ENCODE measurements at places on chromosomes 11 and 22.

- peak; percentile 87 for DNase-seq
Measured at GRCh38 chr22:38718414-38718813, 12.7 kb downstream of the GTPBP1 start.

- no peak for DNase-seq
Measured at GRCh38 chr11:112128483-112129121, 35.3 kb downstream of the IL18 start.

- DNase-seq: no peak
Measured at GRCh38 chr11:5304046-5304445, 2.3 kb upstream of the OR51B4 start.

DNA sequence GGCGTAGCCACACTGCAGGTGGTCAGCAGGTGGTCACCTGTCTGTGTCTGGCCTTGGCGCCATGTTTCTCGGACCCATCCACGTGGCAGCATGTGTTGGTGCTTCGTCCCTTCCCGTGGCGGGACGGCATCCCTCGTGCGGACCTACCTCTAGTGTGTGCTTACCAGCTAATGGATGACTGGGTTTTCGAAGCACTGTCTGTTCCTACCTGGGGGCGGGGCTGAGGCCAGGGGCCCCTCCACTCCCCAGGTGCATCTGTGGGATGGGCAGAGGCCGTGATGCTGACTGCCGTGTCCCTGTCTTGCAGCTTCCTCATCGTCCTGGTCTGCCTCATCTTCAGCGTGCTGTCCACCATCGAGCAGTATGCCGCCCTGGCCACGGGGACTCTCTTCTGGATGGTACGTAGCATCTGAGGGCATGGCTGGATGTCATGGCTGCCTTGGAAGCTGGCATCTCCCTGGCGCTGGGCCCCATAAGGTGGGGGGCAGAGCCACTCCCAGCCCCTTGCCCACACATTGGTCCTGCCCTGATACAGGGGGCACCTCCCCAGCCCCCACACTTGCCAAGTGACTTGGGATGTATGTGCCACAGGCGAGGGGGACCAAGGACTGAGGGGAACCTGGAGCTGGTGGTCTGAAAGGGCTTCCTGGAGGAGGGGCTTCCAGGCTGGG is 82.9 kb downstream of the KCNQ1 start:
- DNase-seq: peak; percentile 35

- DNase-seq: no peak
Measured at GRCh38 chr11:1040428-1041148, 4.1 kb upstream of the MUC6 start.

- DNase-seq: peak; percentile 45
Measured at GRCh38 chr11:2792381-2793250, 92.8 kb upstream of the KCNQ1OT1 start.

DNA sequence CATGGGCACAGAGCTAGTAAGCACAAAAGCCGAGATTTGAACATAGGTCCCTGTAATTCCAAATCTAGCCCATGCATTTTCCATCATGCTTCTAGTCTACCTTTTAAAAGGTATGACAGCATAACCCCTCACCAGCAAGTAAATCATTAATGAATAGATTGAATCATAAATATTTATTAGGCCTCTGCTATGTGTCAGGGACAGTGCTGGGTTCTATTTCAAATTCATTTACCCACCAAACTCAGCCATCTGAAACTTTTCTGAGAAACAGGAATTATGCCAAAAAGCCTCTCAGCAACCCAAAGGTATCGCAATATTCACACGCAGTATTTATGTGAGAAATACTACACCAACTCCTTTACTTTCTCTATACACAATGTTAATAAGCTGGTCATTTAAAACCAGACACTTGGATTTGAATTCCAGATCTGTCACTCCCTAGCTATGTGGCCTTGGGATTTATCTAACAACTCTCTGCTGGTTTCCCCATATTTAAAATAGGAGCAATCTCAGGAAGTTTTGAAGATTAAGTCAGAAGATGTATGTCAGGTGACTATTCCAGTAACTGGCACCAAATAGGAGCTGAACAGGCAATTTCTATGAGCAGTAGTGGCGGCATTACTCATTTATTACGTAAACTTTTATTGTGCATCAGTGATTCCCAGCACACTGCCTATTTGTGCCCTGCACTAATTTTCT is 191.4 kb downstream of the TENM4 start:
- no peak for DNase-seq

- DNase-seq: no peak
Measured at GRCh38 chr11:118238929-118239328, 13.2 kb downstream of the MPZL3 start.

DNA sequence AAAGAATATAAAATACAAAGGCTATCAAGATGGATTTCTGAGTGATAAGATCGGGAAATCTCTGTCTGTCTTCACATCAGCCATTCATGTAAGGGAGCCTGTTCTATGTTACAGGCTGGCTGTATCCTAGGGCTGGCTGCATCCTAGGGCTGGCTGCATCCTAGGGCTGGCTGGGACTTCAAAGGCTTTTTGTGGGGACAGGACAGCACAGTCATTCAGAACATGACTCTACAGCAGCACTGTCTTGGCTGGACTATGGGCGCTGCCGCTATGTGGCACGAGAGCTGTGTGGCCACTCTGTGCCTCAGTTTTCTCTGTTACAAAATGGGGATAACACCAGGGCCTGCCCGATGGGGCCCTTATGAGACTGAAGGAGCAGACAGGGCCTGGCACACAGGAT is 10.2 kb downstream of the ADAMTS8 start:
- DNase-seq: no peak

GRCh38 chr11:65793144-65793581 is 6.3 kb downstream of the OVOL1 start:
- DNase-seq: no peak

DNA sequence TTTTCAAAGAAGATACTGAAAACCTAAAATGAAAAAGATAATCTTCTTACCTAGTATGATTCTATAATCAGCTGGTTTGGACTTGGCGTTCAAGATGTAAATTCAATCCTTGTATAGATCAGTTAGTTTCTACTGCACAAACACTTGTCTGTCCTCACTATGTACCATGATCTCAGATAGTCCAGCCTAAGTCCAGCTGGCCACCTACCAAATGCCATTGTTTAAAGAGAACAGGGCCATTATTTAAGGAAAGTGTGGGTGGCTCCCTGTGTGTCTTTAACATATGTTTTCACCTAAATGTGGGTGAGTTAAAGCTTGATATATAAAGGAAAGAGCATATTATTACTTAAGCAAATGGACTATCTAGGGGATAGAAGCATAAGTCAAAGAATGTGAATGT is 38.6 kb downstream of the BLID start:
- DNase-seq: no peak

DNA sequence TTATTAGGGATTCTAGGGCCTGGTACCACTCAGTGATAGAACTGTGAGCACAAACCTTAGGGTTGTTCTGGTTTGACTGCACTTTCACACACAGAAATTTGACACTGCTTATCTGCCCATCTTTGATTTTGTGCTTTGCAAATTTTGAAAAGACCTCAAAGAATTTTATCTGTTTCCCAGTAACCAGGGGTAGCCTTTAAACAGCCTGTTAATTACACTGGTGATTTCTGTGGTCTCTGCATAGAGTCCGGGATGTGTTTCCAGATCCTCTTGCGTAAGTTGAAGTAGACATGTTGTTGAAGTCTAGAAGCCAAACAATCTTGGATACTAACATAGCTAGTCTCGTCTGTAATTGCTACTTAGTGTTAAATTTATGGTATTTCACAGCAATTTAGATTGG is 75.3 kb downstream of the C22orf31 start:
- no peak for DNase-seq

DNA sequence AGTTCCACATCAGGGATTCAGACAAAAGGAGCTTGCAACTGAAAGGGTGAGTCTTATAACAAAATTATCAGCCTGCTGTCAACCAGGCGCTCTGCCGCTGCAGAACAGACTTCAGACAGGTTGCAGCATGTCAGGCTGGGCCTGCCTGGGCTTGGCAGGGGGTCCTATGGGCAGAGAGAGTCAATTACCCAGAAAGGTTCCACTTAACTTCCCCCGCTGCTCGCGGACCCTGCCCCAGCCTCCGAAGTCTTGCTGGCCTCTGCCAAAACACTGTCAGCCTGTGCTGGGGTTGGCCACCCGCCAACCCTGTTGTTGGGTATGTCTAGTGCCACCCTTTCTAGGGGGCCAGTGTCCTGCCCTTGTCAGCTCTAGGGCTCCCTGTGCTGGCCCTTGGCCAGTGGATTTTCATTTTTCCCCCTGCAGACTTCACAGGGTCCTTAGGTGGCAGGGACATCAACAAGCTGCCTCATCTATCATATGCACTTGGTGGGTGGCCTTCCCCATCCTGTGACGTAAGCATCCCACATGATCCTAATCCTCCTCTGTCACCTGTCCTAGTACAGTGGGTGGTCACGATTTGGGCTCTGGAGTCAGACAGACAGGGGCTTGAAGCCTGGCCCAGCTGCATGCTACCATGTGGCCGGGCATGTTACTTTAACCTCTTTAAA is 166.5 kb upstream of the CADM1 start:
- DNase-seq: no peak

- no peak for DNase-seq
Measured at GRCh38 chr11:98536023-98536422, 484.7 kb upstream of the CNTN5 start.

DNA sequence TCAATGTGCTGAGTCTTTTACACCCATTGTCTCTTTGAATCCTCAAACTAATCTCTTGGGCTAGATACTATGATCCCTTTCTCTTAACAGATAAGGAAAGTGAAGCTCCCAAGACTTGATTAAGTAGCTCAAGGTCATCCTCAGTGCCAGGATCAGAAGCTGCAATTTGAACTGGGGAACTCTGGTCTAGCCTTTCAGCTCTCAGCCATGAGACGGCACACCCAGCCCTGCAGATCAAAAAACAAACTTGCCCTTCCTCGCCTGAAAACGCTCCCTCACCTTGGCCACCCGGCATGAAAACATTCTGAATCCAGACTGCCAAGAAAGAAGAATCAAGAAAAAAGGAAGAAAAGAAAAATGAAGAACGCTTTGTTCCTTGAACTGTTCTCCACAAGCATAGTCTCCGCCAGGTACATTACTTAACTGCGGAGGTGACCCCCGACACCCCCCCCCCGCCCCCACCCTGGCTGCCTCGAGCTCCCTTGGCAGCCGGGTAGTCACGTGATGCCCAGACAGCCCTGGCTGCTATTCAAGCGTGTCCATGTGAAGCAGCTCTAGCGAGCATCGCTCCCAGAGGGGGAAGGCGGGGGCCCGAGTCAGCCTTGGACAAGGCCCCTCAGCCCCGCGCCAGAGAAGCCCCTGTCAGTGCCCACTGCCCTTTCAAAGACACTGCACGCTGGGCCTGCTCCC is 451.2 kb downstream of the MIAT start:
- no peak for DNase-seq

- no peak for DNase-seq
Measured at GRCh38 chr22:17699696-17700340, 61.3 kb downstream of the BCL2L13 start.

- DNase-seq: no peak
Measured at GRCh38 chr22:31943206-31943977, 943 bp upstream of the YWHAH start.

DNA sequence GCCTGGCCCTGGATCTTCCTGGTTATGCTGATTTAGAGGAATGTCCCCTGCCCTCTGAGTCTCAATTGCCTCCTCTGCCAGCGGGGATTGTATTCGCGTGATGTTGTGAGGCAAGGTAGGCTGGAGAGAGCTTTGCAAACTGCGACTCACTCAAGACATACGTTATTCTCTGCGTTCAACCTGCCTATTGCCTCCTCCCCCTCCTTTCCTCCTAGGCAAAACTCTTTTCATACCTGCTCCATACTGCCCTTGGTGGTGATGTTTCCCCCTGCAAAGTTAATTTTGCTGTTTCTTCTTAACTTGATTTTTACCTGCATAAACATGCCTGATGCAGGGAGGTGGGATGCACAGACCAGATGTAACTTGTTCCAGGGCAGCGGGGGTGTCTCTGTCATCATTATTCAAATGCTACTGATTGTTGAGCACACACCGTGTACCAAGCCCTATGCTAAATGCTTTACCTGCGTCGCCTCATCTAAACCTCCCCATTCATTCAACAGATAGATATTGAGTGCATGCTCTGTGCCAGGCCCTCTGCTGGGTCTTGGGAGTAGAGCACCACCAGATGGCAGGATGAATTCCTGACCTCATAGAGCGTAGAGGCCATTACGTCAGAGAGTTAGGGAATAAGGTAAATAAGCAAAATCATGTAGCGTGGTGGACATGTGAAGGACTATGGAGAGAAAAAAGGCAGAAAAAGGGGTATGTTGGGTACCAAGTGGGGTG is 29.0 kb downstream of the SGSM1 start:
- DNase-seq: peak; percentile 78

GRCh38 chr11:2445746-2446551 is 1.1 kb downstream of the KCNQ1 start:
- no peak for DNase-seq

GRCh38 chr11:68741463-68741862 is 9.9 kb downstream of the TESMIN start:
- DNase-seq: no peak

- no peak for DNase-seq
Measured at GRCh38 chr22:32469799-32470212, 4.8 kb upstream of the FBXO7 start.

DNA sequence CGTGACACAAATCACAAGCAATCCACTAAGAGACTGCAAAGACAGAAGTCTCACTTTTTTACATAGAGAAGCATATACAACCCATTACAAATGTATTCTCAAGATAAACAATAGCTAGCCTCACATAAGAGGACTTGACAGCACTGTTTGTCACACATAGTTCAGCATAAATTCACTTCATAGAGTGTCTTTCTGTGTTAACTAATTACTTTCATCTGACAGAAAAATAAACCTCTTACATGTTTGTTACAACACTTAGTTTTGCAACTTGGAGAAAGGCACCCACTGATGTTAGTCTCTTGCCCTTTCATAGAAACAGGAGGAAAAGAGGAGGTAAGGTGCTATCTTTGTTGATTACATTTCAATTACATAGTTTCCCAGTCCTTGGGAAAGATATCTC is 2221.9 kb upstream of the RAG2 start:
- DNase-seq: no peak

DNA sequence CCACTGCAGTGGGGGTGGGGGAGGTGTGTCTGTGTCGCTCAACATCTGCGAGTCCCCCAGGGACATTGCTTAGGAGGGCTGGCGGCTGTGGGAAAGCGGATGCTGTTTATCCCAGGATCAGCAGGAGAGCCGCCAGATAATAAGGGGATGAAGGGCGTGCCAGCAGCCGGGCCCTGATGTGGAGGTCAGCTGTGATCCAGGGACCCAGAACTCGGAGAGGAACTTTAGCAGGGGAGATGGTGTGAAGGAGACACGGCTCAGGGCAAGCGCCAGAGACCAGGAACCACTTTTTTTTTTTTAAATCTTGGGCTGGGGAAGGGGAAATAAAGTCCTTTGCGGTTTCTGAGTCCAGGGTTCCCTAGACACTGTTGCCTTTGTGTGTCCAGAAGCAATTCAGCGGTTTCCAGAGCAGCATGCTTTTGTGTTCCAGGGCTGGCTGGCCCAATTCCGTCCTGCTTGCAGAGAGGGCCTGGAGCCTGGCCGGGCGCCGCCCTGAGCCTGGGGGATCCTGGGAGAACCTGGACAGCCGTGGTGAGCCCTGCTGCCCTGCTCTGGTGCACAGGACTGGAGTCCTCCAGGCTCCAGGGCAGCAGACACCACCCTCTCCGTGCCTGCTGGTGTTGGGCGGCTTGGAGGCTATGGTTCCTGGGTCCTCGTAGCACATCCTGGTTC is at the start of gene GRAMD4:
Gene GRAMD4 (plus strand): TSS at position 557 of the 672 bp plus-strand sequence. CDS start 6,414 bp downstream, outside the sequence.
- no peak for DNase-seq

- DNase-seq: no peak
Measured at GRCh38 chr11:116793772-116794097, 2.1 kb upstream of the APOA5 start.

- DNase-seq: peak; percentile 73
Measured at GRCh38 chr22:20741634-20742581, 32.0 kb upstream of the SERPIND1 start.
